ENCODE measurements at places on chromosomes 4 and X. TPM values are rescaled to one million over a fixed set of nuclear protein-coding genes. Genes with fewer than 3 reads are reported as not detected.

Gene GAGE12C
- total RNA-seq: not detected

Gene NWD2
- total RNA-seq: not detected

Gene SHOX
- not detected for total RNA-seq

Gene CPLX1
- 2.1 TPM for total RNA-seq

Gene CFAP99
- not detected for total RNA-seq

Gene ARHGAP36
- total RNA-seq: not detected

Gene NHSL2
- 1.2 TPM for total RNA-seq

Gene TREX2
- total RNA-seq: 2.3 TPM

Gene TKTL1
- total RNA-seq: 1.1 TPM

Gene CT45A10
- total RNA-seq: not detected

Gene ENOPH1
- 36.3 TPM for total RNA-seq

Gene GSX2
- total RNA-seq: not detected

Gene NEUROG2
- not detected for total RNA-seq

Gene SPANXB1
- total RNA-seq: not detected

Gene UGT2B10
- total RNA-seq: not detected

Gene SPACA5
- not detected for total RNA-seq

Gene DGAT2L6
- total RNA-seq: not detected

Gene PCDH10
- total RNA-seq: not detected

Gene SMIM10
- 0.49 TPM for total RNA-seq

Gene RASSF6
- not detected for total RNA-seq

Gene NAP1L5
- total RNA-seq: 4.1 TPM

Gene FAM133A
- total RNA-seq: not detected

Gene SORCS2
- not detected for total RNA-seq

Gene HTN3
- not detected for total RNA-seq

Gene SMIM43
- not detected for total RNA-seq

Gene EVC2
- 0.49 TPM for total RNA-seq

Gene ART3
- total RNA-seq: not detected

Gene TKTL2
- total RNA-seq: not detected

Gene DUSP9
- total RNA-seq: not detected

Gene TCEAL7
- not detected for total RNA-seq

Gene SYP
- total RNA-seq: 3.3 TPM

Gene TIGD4
- 0.34 TPM for total RNA-seq

Gene CXXC4
- total RNA-seq: not detected

Gene UGT2A1
- total RNA-seq: not detected

Gene MGST2
- 28.8 TPM for total RNA-seq

Gene CFAP47
- not detected for total RNA-seq

Gene TMEM271
- not detected for total RNA-seq
